Mammary epithelial cell (primary cell): ENCODE measurements at places on chromosomes 6 and 20. TPM values are rescaled to one million over a fixed set of nuclear protein-coding genes. Genes with fewer than 3 reads are reported as not detected.

TNXB gene
- 0.17 TPM for total RNA-seq

TOX2 gene
- 0.83 TPM for total RNA-seq

LAMP5 gene
- total RNA-seq, result not detected

TRIM10 gene
- total RNA-seq, result not detected in 2 replicates

SLC52A3 gene
- not detected in 2 replicates for total RNA-seq

USP49 gene
- total RNA-seq, result 3.6 and 5.3 TPM in 2 replicates

TSHZ2 gene
- total RNA-seq, result 11.5 TPM

LRP11 gene
- total RNA-seq, result 67.5 TPM

DNA sequence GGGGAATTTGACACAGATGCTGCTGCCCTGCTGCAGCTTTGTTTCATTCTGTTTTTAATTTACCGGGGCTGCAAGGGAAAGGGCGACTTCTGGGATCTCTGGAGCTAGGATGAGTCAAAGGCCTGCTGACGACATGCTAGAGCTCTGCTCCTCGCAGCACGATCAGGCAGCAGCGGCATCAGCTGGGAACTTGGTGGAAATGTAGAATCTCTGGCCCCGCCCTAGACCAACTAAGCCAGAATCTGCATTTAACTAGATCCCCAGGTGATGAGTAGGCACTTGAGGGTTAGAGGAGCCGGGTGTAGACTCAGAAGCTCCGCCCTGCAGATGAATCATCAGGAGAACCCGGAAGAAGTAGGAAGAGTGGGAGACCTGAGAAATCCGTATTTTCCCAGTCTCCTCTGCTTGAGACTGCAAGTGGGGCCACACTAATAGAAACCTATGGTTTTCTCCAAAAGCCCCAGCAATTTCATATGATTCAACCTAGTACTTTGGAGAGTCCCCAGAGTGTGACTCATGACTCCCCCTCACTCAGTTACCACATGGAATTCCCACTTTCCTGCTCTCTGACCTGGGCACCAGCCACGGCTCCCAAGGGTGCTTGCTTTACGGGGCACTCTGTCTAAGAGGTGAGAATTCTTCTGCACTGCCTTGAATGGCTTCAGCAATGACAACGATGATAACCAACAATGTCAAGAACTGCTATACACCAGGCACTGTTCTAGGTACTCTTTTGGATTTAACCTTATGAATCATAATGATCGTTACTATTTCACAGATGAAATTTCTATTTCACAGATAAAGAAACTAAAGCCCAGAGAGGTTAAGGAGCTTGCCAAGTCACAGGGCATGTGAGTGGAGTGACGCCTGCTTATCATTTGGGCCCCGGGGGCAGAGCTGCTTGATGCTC, 18.1 kb downstream of the TUBB2B start:
- DNase-seq, result peak; percentile 99

GRCh38 chr6:138680085-138680484, 93.5 kb upstream of the CCDC28A start:
- no peak for DNase-seq

- DNase-seq, result peak; percentile 72
These were observed 1163.6 kb upstream of the CITED2 start for GRCh38 chr6:140537834-140538705.

DNA sequence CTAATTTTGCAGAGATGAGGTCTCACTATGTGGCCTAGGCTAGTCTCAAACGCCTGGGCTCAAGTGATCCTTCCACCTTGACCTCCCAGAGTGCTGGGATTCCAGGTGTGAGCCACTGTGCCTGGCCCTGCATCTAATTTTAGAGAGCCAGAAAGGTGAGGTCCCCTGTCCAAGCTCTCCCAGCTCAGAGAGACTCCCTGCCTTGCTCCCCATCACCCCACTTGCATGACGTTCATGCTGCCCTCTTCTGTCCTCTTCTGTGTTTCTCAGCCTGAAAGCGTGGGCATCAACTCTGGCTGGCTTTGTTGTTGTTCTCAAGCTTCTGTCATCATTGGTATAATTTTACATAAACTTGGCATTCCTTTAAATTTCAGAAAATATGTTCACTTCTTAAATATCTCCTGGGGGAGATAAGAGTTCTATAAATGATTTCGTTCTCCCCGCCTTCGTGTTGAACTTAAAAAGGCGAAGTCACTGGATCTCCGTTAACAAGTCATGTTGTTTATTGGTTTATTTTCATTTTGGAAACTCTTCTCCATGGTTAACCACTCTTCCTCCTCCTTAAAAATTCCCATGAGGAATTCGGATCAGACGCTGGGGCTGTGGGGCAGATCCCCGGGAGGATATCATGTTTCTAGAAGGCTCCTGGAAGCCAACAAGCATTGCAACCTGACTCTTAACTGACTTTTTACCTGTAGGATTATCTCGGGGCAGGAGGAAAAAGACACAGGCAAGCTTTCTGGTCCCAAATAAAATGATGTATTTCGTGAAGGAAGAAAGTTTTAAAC, 13.2 kb upstream of the PARD6B start:
- no peak for DNase-seq

DNA sequence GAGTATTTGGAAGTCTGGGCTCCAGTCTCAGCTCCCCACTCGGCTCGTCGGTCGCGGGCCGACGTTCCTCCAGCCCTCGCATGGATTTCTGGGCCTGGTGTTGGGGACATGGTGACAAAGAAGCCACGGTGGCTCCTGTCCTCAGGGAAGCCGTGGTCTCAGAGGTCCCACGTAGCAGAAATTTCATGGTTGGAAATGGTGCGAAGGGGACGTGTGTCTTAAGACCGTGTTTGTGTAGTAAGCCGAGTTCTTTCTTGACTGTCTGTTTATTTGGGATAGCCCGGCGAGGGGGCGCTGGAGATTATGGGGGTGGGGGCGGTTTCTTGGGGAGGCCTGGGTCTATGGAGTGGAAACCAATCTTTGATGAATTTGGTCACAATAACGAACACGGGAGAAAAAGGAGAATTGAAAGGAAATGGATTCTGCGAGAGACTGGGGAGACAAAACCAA, 23.5 kb upstream of the MAP3K7 start:
- no peak for DNase-seq

DNA sequence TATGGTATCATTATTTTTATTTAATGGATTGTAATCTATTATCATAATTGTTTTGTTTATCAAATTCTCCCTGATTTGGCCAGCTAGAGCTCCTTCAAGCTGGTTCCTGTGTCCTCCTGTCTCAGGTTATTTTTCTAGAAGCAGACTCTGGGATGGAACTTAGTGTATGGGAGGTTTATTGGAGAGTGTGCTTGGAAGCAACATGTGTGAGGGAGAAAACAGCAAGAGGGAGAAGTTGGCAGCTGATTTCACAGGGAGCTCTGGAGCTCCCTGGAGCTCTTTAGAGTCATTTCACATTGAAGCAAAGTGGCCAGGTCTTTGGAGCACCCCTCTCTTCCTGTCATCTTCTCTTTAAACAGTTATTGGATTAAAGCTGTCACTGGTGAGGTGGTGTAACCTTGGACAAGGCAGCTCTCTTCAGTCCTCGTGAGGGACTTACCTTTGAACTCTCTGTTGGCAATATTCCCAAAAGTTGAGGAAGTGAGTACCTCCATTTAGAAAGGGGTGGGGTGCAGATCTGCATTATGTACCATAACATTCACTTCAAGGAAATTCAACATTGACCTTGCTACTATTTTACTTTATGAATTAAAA, 103.6 kb downstream of the PHF3 start:
- no peak for DNase-seq

DNA sequence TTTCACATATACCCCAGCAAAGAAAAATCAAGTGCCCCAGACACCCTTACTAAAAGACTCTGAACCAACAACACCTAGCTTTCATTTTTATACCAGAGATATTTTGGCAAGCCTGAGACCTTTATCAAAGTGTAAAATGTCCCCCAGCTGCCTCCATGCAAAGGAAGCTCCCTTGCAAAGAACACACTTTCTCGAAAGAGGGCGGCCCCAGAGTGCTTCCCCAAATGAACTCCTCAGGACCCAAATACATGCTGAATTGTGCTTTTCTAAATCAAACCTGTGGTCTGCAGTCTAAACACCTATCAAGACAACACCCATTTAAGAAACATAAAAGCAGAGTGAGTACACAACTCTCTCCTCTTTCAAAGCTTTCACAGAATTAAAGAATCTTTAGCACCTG, 490 bp downstream of the IPCEF1 start:
- DNase-seq, result no peak

GRCh38 chr20:57959018-57959417, 249.2 kb upstream of the PMEPA1 start:
- DNase-seq, result no peak

GRCh38 chr6:80605165-80605989, 498.9 kb downstream of the BCKDHB start:
- peak; percentile 57 for DNase-seq

DNA sequence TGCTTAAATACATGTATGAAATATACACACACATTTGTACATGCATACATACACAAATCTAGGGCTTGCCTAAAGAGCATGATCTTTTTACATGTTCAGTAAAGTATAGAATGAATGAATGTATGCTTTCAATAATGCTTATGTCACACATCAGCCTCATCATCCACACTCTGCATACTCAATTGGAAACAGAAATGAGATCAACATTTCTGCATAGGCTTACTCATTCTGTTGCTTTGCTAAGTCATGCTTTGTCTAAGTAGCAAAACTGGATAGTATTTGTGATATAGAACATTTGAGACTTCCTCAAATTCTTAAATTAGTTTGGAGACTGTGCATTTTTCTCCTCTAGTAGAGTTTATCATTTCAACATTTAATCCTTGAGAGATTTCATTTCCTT, 343.3 kb downstream of the ADGRB3 start:
- DNase-seq, result no peak

- DNase-seq, result no peak
These were observed 198.4 kb downstream of the TRIM27 start for GRCh38 chr6:28725274-28725809.

DNA sequence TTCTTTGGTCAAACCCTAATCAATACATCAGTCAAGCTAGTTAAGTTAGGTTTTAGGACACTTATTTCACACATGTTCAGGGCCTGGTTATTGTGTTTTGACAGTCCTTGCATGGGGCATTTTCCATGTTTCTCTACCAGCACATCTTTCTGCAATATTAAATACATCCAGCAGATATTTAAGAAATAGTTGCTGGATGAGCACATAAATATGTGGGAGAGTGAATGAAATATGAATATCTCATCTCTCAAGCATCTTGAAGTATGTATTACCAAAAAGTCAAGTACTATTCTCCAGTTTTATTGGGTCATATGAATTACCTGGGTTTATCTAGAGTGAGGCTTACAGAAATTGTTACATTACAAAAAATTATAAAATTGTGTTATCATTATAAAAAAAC, 621.9 kb upstream of the GJE1 start:
- DNase-seq, result no peak

GRCh38 chr20:49612127-49612738, 44.3 kb upstream of the PTGIS start:
- no peak for DNase-seq

GRCh38 chr6:152457949-152458624, 179.1 kb downstream of the SYNE1 start:
- DNase-seq, result no peak

DNA sequence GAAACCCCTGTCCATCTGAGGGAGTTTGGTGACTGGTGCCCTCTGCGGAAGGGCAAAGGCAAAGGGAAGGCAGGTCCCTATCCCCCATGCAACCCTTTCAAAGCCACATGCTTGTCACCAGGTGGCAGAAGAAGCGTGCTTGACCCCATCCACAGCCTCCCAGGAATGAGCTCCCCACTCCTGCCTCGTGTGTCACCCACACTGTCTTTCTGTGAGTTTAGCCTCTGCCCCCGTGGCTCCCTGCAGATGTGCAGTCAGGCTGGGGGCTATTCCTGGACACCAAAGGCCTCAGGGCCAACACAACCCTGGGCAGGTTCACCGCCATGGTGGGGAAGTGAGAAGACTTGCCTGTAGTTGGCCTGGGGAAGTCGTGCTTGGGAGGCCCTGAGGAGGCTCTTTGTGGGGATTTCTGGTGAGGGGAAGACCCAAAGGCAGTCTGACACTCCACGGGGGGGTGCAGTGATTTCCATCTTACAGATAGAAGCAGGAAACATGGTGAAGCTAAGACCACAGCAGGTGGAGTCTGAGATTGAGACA, 16.6 kb upstream of the PCMTD2 start:
- no peak for DNase-seq

DNA sequence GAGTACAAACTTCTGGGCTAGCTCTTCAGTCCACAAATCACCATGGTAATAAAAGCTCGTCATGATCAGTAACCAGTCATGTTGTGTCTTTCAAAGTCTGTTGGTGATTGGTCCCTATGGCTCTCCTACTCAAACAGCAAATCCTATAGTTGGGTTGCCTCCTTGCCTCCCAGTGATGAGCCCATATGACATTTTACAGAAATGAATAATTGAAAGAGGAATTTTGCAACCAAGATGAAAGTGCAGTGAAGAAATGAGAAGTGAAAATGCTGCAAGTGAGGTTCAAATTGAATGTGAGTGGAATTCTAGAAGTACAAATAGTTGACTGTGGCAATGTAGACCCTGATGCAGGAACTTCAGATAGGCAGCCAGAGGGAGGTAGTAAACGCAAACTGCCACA, 5.1 kb upstream of the SIRPD start:
- DNase-seq, result no peak

DNA sequence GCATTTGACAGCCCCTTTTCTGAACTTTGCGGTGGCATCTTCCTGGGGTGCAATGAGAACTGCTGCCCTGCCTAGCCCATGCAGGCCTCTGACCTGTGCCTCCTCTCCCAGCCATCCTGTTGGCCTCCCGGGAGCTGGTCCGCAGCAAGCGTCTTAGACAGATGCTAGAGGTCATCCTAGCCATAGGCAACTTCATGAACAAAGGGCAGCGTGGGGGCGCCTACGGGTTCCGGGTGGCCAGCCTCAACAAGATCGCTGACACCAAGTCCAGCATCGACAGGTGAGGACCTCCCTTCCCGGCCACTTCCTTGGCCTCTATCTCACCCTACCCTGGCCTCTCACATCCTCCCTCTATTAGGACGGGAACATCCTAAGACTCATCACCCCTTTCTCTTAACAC, 37.6 kb downstream of the MOCS1 start:
- no peak for DNase-seq

DNA sequence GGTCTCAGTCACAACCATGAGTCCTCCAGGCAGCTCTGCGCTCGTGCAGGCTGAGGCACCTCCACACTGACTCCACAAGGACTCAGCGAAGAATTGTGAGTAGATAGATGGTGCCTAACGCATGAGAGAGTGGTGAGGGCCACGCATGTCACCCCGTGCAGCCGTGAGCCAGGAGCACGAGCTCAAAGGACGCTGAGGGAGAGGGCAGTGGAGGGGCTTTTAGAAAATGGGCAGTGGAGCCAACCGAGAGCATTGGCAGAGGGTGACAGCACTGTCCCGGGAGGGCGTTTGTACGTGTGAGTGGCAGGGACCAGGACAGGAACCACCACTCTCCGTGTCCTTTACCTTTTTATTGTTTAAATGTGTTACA, 105.6 kb downstream of the PSMB1 start:
- no peak for DNase-seq
